ENCODE measurements at places on chromosomes 1 and 21.

DNA sequence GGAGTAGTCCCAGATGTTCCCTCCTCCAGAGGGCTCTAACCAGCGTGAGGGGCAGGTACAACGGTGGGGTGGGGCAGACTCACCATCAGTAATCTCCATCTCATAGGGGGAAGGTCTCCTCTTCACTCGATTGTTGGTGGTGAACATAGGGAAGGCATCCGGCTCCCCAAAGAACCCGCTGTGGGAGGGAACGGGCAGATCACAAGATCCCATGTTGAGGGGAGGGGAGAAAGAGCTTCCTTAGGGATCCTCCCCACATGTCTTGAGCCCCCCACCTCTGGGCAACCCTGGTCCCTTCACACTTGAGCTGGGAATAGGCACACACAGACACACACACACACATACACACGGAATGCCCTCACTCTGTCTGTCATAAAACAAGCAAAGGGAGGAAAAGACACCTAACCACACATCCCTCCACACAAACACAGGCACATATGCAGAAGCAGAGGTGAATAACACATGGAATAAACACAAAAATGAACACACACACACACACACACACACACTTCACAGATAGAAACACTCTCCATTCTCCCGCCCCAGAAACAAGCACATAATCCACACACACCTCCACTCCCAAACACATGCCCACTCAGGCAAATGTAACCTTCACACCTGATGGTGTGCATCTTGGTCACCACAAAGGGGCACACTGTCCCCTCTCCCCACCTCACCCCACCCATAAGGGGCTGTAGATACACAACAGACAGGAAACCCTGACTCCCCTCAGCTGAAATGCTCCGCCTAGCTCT lies 7.9 kb downstream of the TAL1 start:
- DNase-seq, result no peak

DNA sequence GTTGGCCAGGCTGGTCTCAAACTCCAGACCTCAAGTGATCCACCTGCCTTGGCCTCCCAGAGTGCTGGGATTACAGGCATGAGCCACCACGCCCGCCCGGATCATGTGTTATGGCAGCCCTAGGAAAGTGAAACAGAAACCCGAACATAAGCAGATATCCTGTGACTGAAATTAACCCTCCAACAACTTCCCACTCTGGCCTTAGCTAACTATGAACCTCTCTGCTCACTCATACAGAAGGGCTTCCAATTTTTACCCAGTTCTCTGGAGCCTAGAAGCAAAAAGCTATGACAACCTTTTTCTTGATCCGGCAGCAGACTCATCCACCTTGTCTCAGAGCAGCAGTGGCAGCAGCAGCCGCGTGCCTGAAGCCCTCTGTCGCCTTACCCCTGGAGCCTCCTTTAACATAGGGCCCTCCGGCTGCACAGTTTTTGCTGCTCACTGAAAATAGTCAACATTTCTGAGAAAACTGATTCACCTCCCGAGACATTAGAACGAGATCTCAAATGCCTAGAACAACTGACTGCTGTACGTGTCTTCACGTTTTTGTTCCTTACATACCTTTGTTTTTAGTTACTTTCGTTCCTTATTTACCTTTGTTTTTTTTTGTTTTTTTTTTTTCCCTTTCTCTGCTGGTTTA lies 9.3 kb downstream of the CBR1 start:
- DNase-seq, result no peak

DNA sequence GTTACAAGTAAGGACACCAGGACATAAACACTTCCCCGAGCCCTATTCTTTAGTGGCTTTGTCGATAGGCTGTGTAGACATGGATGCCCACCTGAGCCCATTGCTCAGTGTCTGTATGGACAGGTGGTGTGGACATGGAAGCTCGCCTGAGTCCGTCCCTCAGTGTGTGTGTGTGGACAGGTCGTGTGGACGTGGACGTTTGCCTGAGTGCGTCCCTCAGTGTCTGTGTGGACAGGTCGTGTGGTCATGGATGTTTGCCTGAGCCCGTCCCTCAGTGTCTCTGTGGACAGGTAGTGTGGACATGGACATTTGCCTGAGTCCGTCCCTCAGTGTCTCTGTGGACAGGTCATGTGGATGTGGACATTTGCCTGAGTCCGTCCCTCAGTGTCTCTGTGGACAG lies 38.7 kb upstream of the COL6A2 start:
- DNase-seq, result no peak

GRCh38 chr1:244709476-244710368 lies 56.8 kb downstream of the DESI2 start:
- no peak for DNase-seq

GRCh38 chr21:44583089-44583799 lies 2.8 kb upstream of the KRTAP10-5 start:
- DNase-seq, result no peak

GRCh38 chr21:35284199-35284598 lies 235.1 kb upstream of the RUNX1 start:
- no peak for DNase-seq

DNA sequence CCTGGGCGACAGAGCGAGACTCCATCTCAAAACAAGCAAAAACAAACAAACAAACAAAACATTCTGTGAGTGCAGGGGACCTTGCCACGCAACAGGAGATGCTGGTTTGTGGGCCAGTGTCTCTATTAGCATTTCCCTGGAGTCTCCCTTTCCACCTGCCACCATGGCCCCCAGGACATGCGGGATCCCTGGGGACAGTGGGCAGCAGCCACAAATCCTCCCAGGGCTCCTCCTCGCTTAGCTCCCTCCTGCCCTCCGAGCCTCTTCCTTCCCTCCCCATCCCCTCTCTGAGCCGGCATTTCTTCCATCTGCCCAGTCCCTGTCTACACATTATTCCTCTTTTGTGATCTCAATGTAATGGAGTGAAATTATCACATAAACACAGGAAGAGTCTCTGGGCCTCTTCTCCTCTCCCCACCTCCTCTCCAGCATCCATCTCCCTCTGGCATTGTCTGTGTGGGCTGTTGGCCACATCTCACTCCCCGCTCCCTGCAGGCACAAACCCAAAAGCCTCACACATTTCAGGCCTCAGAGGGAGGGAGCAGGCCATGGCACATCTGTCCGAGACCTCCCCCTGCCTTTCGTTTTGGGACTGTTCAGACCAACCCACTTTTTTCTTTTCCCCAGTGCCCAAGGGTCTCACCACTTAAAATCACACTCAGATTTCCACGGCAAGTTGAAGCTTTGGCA lies 144.3 kb downstream of the MIS18A start:
- no peak for DNase-seq

DNA sequence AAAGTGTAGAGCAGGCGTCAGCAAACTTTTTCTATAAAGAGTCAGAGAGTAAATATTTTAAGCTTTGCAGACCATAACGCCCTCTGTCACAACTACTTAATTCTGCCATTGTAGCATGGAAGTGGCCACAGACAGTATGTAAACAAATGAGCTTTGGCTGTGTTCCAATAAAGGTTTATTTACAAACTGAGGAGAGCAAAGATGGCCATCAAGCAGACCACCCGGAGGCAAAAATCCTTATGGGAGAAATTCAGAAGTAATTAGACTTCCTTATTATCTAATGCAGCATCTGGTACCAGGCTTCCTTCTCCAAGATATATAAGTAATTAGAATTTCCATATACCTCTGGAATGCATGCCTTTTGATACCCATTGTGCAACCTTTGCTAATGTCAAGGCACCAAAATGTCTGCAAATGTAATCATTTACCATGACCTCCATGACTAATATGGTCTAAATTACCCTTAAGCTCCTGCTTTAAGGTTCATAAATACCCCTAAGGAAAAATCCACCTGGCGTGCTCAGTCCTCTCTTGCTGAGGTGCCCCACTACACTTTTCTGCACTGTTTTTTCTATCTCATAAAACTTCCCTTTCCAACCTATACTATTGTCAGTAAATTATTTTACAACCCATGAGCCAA lies 377.8 kb downstream of the MATN1 start:
- no peak for DNase-seq

DNA sequence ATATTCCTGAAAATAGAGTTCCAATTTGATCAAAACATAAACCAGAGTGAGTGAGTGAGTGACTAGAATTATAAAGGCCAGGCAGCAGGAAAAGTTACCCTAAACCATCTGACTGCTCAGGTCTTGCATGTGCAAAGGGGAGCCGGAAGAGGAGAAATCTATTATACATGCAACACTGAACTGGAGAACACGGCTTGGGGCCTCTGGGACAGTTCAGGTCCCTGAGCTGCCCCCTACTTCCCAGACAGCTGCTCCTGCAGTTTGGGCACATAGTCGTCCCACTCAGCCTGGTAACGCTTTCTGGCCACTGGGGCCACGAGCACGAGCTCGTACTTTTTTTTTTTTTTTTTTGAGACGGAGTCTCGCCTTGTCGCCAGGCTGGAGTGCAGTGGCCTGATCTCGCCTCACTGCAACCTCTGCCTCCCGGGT lies 40.1 kb downstream of the PTPRC start:
- no peak for DNase-seq

DNA sequence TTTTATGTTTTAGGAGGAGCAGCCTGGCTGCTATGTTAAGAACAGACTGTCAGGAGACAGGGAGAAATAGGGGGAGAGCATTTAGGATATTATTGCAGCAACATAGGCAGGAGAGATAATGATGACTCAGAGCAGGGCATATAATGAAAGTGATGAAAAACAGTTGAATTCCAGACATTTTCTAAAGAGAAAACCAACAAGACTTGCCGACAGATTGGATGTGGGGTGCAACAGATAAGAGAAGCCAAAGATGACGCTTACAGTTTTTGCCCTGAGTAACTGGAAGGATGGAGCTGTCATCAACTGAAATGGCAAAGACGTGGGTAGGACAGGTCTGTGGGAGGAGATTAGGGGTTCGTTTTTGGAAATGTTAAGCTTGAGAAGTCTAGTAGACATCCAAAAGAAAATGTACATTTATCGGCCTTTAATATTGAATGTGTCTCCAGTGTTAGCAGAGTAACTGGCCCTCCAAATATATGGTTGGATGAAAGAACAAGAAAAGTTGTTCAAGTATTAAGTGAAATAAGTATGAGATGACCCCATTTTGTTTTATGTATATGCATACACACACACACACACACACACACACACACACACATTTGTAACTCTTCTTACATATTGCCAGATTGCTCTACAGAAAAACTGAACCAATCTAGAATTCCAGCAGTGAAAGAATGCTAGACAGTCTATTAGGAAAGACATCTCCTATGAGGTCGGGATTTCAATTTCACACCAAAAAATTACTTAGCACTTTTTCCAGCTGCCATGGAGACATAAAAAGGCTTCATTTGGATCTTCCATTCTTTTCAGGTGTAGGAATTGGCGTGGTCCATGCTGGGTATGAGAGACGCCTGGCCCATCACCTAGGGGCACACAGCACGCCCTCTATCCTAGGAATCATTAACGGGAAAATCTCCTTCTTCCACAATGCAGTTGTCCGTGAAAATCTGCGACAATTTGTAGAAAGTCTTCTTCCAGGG lies 17.2 kb downstream of the DNAJC16 start:
- DNase-seq, result no peak

GRCh38 chr1:18182398-18183160 lies 75.0 kb downstream of the IGSF21 start:
- no peak for DNase-seq

- DNase-seq, result no peak
Observed at GRCh38 chr1:26848941-26849774, 13.8 kb upstream of the SFN start.

DNA sequence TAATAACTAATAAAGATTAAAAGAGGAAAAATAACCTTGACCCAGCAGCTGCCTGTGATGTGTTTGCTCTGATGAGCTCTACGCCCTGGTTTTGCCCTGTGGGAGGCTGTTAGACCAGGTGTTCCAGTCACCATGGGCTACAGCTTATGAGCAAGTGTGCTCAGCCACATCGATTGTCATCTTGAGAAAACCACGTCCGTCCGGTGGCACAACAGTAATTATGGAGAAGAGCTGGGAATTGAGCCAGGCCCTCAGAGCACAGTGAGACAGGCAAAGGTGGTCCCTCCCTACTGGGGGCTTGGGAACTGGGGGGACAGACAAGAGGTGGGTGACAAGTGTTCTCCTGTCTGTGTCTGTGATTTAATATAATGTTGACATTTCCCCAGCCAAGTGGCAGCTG lies 420.5 kb downstream of the MATN1 start:
- no peak for DNase-seq

GRCh38 chr1:229406798-229407197 lies 27.1 kb downstream of the ACTA1 start:
- DNase-seq, result no peak

DNA sequence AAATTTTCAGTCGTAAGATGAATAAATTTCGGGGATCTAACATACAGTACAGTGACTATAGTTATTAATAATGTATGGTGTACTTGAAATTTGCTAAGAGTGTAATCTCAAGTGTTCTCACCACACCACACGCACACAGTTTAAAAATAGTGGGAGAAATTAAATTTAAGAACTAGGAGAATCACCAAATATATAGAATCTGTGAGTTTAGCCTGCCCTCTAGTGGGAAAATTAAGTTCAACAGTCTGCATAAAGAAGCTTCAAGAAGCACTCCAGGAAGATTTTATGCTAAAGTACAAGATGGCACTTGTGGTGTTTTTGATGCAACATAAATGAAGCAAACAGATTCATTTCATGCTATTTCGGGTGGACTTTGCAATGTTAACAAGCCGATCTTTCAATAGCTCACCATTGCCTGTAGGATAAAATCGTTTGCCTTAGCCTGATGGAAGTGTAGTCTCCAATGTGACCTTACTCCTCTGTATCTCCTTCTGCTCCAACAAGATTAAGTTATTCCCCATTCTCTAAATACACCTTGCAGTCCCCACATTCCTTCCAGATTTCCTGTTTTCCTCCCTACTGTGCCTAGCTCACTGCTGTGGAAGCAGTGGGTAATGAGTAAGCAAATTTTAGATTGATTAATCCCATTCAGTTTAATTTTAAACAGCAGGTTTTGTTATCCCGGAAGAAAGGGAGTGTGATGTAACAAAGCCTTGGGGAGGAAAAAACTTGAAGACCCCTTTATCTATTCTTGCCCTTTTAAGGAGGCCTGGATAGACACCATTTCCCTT lies 8.7 kb upstream of the PIK3C2B start:
- no peak for DNase-seq

DNA sequence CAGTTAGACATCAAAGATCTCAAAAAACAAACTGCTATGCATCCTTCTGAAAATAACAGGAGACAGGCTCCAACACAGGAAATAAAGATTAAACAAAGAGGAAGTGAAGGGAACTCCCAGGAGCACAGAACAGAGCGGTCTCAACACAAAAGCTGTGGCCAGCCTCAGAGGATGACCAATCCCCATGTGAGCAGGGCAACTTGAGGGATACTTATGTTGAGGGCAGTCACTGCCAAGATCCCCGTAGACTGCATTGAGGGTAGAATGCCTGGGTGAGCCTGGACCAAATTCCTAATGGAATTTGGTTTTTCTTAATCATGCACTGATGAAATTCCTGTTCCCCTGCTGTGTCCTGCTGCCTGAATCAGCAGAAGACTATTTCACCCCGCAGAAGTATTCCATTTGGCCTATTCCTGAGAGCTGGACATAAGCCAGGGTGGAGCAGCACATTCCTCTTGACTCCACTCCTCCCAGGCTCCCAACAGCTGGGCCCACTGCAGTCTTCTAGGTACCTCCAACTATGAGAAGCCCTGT lies 49.0 kb downstream of the JAK1 start:
- DNase-seq, result no peak

All from substantia nigra (tissue), 51 donors.